COR-L47 (cell line): ENCODE measurements at places on chromosomes 6 and 20.

- DNase-seq, result no peak
Observed at GRCh38 chr6:155882527-155883333, 427.1 kb upstream of the NOX3 start.

- no peak for DNase-seq
Observed at GRCh38 chr6:10081075-10081474, 333.8 kb downstream of the TFAP2A start.

GRCh38 chr6:131831886-131832285 is 24.1 kb downstream of the ENPP1 start:
- DNase-seq, result no peak

DNA sequence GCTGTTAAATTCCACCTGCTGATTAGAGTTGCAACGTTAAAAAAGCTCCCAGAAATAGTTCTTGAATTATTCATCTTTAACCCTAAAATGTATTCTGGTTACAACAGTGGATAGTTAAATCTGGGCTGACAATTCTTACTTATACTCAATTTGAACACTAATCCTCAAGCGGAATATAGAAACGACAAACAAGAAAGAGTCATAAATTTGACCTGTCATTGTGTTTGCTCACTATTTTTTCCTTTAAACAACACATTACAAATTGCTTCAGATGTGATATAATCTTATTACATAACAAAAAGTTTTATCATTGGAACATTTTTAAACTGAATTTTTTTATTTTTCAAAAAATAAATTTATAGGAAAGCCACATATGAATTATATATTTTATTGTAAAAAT is 104.5 kb upstream of the RNF217 start:
- DNase-seq, result no peak

- DNase-seq, result peak; percentile 7
Observed at GRCh38 chr6:116530436-116530835, 15.0 kb downstream of the TRAPPC3L start.

DNA sequence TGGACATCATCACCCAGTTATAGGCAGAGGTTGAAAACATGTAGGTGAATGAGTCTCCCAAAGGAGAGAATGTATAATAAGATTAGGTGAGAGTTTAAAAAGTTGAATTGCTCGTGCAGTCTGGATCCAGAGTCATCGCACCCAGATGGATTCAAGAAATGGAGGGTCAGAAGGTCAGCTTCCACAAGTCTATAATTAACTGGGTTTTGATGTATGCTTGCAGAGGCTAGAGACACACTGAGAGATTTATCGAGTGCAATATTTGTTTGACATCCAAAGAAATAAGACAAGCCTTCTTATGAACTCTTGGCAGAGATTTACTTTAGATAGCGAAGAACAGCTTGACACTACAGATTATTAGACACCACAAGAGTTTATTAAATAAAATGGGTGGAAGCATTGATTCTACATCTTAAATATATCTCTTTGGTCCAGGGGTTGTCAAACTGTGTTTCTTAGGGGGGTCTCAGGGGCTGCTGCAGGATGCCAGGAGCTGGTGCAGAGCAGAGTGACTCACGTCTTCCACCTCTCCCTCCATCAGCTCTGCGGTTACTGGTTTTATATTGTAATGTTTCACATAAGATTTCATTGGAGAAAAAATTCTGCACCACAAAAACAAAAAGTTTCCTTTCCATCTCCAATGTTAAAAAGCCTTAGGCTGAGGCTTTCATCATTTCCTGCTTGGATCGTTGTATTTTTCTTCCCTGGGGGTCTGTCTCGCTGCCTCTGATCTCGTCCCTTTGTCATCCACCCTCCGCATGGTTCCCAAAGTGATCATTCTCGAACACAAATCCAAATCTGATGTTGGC is 176.2 kb upstream of the AHI1 start:
- DNase-seq, result no peak

DNA sequence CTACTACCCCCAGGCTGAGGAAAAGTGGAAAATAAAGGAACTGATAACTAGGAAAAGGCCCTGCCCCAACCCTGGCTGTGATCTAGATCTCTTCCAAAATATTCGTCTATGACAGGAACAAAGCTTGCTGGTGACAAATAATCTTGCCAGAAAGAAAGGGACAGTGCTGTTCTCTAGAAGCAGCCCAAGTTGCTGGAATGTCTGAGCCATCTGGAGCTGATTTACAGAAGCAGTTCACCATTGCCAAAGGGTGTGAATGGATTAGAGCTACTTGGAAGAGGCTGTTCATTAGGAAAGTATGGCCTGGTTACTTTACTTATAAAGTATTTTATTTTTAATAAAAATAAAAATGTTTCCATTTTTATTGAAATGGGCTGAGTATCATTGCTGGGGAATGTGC is 146.3 kb downstream of the EPM2A start:
- no peak for DNase-seq

DNA sequence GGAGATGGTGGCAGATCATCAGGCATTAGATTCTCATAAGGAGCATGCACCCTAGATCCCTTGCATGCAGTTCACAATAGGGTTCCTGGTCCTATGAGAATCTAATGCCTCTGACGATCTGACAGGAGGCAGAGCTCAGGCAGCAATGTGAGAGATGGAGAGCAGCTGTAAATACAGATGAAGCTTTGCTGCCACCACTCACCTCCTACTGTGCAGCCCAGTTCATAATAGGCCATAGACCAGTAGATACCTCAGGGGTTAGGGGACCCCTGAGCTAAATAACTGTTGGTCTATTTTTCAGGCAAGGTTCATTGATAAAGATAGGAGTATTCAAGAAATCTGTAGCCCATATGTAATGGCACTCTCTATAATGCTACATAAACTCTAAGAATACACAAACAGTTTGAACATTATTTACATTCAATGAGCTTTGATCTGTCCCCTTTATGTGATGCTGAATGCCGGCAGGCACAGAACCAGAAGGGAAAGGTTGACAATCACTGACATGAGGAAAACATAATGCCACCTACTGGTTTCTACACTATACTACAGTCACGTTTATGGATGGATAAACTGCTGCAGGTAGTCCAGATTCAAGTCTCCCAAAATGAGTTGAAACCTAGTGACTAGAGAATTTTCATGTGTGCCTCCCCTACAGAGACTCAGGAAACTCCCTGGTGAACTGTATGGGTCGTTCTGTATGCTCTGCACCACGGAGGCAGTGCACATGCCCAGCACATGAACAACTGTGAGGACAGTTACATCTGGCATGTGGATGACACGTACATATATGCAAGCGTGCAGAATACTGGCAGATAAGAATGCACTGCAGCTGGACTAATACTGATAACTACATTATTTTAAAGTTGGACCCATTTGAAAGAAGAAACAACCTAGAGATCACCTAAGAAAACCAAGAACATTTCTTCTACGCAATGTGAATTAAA is 72.0 kb downstream of the DST start:
- DNase-seq, result peak; percentile 44

GRCh38 chr6:99307295-99307907 is 42.1 kb downstream of the FAXC start:
- no peak for DNase-seq

- DNase-seq, result no peak
Observed at GRCh38 chr20:24981790-24982189, 10.8 kb downstream of the APMAP start.

DNA sequence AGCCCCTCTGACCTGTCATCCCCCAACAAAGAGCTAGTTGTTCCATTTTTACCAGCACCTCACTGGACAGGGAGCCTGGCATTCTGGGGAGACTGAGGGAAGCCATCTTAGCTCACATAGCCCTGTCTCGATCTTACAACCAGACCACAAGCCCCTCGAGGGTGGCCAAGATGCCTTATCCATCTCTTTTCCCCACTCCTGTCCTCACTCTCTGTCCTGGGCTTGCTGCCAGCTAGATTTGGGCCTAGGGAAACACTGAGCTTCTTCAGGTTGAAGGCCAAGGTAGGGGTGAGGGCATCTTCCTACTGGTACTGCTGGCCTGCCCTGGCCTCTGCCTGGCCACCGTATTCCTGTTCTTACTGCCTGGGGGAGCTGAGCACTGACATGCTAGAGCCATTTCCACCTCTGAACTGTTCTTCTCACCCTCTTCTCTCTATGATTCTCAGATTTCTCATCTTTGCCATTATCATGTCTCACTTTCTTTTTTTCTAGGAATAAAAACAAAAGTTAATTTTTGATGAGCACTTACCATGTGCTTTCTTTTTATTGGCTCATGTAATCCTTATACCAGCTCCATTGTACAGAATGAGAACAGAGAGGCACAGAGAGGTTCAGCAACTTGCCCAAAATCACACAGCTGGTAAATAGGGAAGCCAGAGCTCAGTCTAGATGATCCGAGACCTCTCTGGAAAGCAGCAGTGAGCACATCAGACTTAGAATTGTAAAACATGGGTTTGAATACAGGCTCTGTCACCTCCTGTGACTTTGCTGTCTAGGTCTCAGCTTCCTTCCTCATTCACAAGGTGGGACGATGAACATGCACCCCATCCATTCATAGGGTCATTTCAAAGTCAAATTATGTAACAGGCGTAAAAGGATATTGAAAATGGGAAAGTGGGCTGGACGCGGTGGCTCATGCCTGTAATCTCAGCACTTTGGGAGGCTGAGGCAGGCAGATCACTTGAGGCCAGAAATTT is 28.7 kb downstream of the FGD2 start:
- no peak for DNase-seq

GRCh38 chr6:39714802-39715201 is 10.4 kb downstream of the KIF6 start:
- DNase-seq, result no peak

DNA sequence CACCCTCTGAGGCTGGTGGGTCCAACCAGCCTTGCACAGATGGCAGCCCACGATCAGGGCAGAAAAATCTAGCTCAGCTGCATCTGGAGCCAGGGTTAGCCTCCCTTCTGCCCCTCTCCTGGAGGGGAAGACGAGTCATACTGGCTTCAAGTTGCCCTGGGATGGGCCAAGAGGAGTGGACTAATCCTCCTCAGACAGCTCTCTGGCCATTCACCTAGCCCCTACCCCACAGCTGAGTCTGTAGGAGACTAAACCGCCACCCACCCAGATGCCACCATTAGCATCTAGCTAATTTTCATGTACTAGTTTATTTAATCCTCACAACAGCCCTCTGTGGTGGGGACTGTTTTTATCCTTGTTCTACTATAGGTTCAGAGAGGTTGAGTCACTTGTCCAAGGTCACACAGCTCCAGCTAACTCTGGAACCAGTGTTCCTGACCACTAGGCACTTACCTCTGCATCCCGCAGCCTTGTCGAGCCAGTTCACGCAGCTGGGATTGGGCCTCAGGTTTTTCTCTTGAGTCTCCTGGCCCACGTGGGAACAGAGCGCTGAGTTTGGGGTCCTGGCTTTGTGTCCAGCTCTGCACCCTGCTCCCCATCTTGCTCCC is 48.5 kb upstream of the CCDC167 start:
- DNase-seq, result no peak

DNA sequence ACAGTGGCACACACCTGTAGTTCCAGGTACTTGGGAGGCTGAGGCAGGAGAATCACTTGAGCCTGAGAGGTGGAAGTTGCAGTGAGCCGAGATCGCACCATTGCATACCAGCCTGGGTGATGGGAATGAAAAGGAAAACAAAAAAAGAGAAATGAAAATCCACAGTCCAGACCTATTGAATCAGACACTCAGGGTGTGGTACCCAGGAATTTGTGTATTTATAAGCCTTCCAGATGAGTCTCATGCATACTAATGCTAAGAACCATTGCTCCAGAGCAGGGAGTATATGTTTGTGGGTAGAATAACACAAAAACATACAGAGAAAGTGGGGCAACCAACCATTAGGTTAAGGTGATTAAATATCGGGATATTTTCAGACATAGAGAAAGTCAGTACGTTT is 36.1 kb upstream of the PLCB4 start:
- no peak for DNase-seq

DNA sequence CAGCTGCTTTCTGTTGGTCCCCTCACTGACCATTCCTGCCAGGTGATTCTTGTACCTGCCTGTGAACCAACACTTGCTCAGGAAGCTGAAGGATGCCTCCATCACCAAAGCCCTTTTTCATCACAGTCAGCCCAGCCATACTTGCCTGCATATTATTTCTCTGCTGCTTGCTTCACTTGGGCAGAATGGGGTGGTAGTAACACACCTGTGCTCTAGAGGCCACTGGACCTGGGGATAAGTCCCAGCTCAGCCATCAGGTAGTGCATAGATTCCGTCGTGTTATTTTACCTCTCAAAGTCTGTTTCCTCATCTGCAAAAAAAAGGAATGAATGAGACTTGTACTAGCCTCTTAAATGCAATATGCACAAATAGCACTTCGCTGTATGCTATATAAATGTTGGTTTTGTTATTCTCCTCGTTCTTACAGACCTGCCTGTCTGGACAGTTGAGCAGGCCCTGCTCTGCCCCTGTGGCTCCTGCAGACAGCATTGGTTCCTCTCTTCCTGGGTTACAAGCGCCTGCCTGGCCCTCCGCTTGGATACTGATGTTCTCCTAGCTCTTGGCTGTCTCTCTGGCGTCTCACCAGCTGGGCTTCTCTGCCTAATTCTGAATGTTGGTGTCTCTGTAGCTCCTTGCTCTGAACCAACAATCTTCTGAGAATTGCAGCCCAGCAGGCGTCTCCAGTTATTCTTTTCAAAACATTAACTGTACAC is 151.8 kb downstream of the UNC5CL start:
- no peak for DNase-seq

DNA sequence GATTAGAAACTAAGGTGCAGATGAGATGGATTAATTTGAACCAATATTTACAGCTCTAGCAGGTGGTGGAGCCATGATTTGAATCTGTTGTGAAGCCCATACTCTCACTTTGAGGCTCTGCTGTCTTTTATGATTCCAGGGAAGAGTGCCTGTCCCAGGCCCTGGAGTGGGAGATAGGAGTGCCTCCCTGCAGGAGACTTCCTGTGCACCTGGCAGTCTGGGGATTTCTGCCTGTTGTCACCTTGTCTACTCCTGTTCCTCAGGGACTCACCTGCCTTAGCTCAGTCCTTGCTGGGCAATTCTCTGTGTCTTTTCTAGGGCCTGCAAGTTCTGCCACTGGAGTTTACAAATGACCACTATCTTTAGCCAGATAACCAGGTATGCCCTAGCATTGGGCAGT is 46.3 kb downstream of the SCAND1 start:
- peak; percentile 51 for DNase-seq

GRCh38 chr20:16438100-16438499 is 135.1 kb downstream of the KIF16B start:
- no peak for DNase-seq

- no peak for DNase-seq
Observed at GRCh38 chr6:17577059-17577458, 23.0 kb upstream of the FAM8A1 start.

DNA sequence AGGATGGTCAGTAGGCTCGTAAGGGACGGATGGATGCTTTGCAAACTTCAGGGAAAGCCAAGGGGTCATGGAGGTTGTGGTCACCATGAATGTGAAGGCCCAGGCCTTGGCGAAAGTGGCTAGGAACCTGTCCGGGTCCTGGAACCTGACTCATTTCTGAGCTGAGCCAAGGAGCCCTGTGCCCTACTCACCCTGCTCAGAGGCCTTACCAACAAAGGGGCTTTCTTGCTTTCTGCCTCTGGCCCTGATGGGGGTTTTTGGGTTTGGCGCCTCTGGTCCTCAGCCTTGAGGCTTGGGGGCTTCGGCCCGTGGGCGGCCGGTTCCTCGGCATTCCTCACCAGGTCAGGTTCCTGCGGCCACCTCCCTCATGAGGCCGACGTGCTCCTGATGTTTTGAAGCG is 155.1 kb downstream of the DTNBP1 start:
- no peak for DNase-seq

- no peak for DNase-seq
Observed at GRCh38 chr20:56731476-56731875, 102.4 kb downstream of the TFAP2C start.
